ENCODE measurements at places on chromosomes 5 and 9. TPM values are rescaled to one million over a fixed set of nuclear protein-coding genes. Genes with fewer than 3 reads are reported as not detected.

GRCh38 chr5:123785162-123786071, 273.4 kb downstream of the CSNK1G3 start:
- peak; percentile 31 for DNase-seq

DNA sequence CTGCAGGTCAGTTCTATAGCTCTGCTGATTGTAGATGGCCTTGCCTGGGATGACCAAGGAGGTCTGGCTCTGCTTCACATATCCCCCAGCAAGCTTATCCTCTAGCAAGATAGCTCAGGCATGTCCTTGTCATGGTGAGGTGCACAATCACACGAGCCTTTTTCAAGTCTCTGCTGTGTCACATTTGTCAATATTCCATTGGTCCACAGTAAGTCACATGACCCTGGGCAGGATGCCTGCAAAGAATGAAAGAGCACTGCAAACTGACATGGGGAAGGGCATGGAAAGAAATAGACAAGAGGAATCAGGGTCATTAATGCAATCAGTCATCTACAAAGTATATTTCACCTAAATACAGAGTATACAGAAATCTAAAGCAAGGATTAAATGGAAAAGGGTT, 142.0 kb downstream of the RORB start:
- no peak for DNase-seq

The SLC46A2 gene
- polyA plus RNA-seq: not detected

- DNase-seq: no peak
Measured at GRCh38 chr9:69671311-69671878, 776 bp downstream of the APBA1 start.

The DOCK8 gene
- polyA plus RNA-seq: 0.07 TPM

DNA sequence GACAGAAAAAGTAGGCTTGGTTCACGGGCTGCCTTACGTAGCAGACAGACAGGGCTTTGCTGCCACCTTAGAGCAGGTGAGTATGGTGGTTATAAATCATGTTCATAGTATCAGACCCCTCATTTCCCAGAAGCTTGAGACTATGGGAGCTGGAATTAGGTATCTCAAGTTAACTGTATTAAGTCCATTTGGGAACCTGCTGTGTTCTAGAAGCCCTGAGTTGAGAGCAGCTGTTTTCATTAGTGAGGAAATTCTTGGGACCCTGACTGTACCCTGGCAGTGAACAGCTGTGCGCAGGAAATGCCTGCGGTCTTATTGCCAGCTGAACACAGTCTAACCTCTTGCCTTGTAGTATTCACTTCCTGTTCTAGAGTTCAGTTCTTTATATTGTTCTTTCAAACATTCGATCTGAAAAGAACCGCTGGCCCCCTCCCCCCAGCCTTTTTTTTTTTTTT, 29.8 kb downstream of the UGCG start:
- DNase-seq: no peak

- DNase-seq: no peak
Measured at GRCh38 chr5:54397420-54397819, 58.1 kb upstream of the HSPB3 start.

The CNTFR gene
- 0.09 TPM for polyA plus RNA-seq

DNA sequence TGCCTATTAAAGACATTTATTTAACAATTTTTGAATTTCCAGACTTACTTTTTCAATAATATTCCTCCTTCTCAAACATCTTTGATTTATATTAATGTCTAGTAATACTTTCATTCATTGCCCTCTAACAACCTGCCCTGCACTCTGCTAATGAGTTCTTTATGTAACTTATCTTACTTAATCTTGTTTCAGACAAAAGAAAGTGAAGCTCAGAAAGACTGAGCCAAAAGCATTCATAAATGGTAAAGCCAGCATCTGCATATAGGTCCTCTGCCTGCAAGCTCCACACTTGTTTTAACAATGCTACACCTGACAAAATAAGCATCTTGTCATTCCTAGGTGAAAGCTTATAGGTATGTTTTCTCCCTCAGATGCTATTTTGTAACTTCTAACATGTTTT, 2.4 kb upstream of the TNPO1 start:
- no peak for DNase-seq

The PTGS1 gene
- polyA plus RNA-seq: 72.6 TPM

DNA sequence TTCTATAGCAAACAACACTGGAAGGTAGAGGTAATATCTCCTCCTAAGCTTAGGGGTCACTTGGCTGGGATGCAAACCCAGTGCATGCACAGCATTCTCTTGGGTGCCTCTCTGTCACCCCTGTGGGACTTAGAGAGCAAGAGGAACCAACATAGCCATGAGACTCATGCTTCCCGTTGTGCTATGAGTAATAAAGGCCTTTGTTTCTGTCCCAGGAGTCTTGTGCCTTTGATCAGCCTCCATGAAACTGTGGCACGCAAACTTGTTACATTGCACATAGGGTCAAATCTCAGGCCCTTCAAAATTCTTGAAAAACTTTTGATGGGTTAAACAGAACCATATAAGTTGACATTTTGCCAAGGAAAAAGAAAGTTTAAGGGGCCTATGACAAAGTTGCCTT, 272.8 kb downstream of the TAF11L14 start:
- no peak for DNase-seq

DNA sequence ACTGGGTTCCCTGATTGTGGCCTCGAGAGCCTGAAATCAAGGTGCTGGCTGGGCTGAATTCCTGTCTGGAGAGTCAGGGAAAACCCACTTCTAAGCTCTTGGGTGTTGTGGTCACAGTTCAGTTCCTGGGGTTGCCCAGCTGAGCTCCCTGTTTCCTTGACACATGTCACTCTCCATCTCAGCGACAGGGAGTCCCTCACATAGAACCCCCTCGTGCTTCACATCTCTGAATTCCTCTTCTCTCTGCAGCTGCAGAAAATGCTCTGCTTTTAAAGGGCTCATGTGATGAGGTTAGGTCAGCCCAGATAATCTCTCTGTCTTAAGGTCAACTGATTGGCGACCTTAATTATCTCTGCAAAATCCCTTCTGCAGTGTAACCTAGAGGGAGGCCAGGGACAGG, 53.5 kb upstream of the NFIL3 start:
- DNase-seq: no peak

DNA sequence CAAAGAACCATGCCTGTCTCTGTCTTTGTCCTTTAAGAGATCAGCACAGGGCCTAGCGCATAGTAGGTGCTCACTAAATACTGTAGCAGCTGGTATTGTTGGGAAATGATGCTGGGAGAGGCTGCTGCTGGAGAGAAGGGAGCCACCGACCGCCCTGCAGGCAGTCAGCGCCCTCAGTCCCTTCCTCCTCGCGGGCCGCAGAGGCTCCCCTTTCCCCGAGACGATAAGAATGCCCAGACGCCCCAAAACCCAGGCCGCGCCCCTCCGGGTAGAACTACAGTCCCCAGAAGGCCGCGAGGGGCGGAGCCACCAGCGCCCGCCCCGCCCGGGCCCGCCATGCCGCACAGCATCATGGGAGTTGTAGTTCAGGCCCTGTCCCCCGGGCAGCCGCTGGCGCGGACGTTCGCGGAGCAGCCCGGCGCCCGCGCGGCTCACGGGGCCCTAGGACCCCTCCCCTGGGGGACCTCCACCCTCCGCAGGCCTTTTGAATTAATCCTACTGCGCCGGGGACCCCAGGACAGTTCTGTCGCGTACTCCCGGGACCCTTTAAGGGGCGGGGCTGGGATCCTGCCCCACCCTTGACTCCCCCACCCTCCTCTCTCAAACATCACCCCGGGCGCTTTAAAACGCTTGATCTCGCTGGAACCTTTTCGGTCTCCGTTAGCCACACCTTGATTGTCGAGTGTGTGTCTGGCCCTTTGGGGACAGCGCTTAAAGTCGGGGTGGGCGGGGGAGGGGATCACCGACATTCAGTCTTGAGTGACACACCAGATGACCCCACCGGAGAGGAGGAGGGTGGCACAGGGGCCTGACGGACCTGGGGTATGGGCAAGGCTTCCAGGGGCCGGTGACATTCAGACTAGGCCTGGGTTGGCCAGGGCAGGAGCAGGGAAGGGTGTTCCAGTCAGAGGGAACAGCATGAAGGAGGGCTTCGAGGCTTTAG, 24.8 kb upstream of the IER5L start:
- DNase-seq: no peak

- no peak for DNase-seq
Measured at GRCh38 chr5:181261320-181262049, 542 bp upstream of the TRIM52 start.

DNA sequence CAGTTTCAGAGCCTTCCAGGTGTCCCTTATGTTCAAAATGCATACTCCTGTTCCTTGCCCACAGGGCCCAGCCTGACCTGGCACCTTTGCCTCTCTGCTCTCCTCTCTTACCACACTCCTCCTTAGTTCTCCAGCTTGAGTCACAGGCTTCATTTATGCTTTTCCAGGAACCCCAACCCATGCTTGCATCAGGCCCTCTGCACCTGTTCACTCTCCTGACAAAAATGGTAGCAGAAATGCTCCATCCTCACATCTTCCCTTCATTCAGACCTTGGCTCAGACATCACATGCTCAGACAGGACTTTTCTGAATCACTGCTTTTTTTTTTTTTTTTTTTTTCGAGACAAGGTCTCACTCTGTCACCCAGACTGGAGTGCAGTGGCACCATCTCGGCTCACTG, 15.1 kb upstream of the RNF145 start:
- DNase-seq: no peak

DNA sequence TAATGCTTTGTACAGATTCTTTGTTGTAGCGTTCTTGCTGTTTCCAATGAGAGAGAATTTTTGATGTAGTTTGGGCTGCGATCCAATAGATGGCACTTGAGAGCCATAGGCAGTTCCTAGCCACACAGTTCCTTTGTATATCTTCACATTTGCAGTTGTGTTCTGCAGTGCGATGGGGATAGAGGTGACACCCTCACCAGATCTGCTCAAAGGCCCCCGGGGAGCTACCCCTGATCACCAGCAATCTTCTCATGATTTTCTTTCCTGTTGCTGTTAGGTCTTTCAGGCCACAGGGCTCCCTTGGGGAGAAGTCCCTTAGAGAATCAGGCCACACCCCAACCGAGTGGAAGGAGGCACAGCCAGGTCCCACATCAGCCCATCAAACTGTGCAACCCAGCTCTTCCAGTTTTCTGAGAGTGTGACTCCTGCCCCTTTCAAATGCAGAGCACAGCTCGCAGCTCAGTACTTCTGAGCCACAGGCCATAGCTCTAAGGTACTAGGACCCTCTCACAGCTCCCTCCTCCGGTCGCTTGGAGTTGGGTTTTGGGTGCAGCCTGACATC, 353.7 kb downstream of the SLCO4C1 start:
- DNase-seq: no peak

DNA sequence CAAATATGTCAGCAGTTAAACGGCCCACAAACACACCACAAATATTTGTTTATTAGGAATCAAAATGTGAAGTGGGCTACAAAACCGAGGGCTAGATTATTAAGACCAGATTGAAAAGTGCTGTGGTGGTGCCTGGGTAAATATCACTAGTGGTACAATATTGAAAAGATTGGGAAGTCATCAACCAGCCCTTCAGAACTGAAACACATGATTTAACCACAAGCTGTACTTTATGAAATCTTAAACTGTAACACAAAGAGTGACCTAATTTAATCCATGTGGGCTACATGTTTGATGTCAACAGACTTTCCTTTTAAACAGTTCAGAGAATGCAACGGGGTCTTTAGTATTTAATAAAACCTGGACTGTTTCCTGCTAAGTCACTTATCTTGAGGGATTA, 182.3 kb downstream of the SPATA31D1 start:
- DNase-seq: peak; percentile 83

DNA sequence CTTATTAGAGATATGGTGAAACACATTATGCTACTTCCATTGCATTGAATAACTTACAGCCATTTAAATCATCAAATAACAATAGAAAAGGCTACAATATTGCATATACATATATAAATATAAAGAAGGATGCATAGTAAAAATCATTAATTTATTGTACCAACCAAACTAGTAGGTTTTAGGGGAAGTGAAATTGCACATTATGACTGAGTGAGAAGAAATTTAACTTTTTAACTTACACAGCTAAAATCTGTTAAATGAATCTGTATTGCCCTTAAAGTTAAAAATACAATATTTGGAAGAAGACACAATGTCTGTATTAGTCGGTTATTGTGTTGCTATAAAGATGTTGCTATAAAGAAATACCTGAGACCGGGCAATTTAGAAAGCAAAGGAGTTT, 2073.7 kb upstream of the ACO1 start:
- no peak for DNase-seq

The ZNF300 gene
- polyA plus RNA-seq: 2.6 TPM

GRCh38 chr9:108905494-108905893, 28.4 kb downstream of the ELP1 start:
- no peak for DNase-seq

- DNase-seq: no peak
Measured at GRCh38 chr9:136854842-136855460, 2.8 kb downstream of the MAMDC4 start.

DNA sequence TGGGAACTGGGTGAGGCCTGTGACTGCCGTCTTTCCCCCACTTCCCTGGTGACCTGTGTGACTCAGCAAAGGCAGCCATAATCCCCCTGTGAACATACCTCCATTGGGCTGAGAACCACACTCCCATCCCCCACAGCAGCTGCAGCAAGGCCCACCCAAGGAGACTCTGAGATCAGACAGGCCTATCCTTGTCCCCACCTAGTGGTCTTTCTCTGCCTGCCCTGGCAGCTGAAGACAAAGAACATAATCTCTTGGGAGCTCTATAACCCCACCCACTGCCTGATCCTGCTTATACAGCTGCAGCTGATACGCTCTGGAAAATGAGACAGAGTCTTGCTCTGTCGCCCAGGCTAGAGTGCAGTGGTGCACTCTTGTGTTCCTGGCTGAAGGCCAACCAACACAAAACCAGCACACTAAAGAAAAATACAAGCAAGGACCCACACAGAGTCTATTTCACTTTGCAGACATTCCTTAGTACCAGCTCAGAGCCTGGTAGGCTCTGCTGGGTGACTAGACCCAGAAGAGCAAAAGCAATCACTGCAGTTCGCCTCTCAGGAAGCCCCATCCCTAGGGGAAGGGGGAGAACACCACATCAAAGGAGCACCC, 106.7 kb downstream of the MCTP1 start:
- no peak for DNase-seq

- DNase-seq: no peak
Measured at GRCh38 chr5:160685219-160685618, 166.8 kb downstream of the ATP10B start.

DNA sequence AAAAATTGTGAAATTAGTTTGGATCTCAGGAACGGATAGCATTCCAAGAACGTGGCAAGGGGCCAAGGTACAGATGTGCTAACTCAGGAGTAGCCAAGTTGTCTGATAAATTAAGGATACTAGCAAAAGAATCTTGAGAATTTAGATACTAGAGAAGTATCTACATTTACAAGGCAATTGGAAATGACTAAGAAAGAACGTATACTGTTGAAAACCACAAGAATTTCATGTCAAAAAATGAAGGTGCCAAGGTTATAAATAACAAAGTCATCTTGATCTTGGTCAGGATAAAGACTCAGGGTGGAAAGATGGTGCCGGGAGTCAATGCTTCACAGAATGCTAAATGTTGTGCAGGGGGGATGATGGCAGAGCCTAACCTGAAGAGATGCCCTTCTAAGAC, 19.2 kb downstream of the CAPSL start:
- peak; percentile 72 for DNase-seq

DNA sequence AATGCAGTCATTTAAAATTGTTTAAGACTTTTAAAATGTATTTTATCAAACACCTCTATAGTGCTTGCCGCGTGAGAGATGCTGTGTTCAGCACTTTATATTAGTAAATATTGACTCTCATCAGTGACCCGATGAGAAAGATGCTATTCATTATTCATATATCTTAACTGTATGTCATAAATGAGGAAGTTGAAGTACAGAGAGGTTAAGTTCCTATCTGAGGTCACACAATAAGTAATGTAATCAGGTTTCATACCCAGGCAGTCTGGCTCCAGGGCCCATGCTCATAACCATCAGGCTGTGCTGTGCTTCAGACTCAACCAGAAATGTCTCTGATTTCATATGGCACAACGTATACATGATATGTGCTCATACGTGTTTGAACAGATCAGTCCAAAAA, 119.0 kb downstream of the SV2C start:
- no peak for DNase-seq

All from BJ (cell line).